ENCODE measurements at places on chromosomes 16 and 17.

- H3K4me1 ChIP-seq = no peaks in the 10 kb centered on the region
- H3K4me3 ChIP-seq = no peak overlapping the region
- no peak overlapping the region for H3K27ac ChIP-seq
Measured at GRCh38 chr17:36889770-36890349, 47.4 kb upstream of the LHX1 start.

DNA sequence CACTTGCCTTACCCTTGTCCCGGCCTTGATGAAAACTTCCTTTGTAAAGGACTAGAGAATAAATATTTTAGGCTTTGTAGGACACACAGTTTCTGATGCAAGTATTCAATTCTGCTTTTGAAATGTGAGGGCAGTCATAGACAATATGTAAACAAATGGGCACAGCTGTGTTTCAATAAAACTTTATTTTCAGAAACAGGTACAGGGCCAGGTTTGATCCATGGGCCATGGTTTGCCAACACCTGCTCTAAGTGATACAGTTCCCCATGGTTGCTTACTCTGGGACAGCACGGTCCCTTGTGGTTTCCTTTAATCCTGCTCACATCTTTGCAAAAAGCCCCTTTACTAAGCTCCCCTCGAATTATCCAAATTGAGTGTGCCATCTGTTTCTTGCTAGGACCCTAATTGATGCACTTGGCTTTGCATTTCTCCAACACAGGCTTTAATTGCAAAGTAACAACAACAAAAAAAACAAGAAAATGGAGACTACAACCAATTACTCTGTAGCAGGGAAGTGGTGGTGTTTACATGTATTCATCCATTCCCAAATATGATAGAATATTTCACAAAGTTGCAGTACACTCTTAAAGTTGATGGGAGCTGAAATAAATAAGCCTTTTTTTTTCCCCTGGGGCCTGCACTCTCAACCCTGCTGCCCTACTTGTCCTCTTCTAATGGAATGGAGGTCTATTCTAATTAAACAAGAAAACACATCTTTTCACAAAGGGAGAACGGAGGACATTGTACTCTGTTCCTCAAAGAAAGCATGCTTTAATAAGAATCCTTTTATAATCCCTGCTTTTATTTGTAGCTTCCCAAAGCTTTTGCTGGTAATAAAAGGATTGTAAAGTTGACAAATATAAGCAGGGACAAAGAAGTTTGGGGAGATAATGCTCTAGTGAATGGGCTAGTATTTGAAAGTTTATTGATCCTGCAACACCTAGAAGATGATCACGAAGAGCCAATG is 37.7 kb upstream of the TOX3 start:
- no peaks in the 10 kb centered on the region for H3K36me3 ChIP-seq
- DNase-seq = no peak
- H3K27ac ChIP-seq = no peak overlapping the region

GRCh38 chr17:82361885-82362633 is 3.0 kb downstream of the TEX19 start:
- peaks cover 5% of the 10 kb centered on the region for H3K27me3 ChIP-seq
- peaks cover 5% of the 10 kb centered on the region for H3K4me1 ChIP-seq

DNA sequence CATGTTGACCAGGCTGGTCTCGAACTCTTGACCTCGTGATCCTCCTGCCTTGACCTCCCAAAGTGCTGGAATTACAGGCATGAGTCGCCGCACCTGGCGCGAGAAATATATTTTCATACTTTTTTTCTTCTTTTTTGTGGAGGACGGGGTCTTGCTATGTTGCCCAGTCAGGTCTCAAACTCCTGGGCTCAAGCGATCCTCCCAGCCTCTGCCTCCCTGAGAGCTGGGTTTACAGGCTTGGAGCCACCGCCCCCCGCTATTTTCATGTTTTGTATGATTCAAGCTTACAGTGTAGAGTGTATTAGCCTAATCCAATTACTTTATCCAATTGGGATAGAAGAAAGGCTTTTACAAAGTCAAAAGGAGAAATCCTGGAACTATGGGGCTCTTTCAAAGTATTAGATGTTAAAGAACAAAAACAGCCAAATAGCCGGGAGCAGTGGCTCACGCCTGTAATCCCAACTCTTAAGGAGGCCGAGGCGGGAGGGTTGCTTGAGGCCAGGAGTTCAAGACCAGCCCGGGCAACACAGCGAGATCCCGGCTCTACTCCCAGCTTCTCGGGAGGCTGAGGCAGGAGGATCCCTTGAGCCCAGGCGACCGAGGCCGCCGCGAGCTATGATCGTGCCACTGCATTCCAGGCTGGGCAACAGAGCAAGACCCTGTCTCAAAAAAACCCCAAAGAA is 1.4 kb upstream of the MAP1LC3B start:
- H3K27ac ChIP-seq = peak overlapping the region; percentile 92
- peaks cover 46% of the 10 kb centered on the region for H3K4me1 ChIP-seq
- H3K27me3 ChIP-seq = no peaks in the 10 kb centered on the region
- H3K4me3 ChIP-seq = peak overlapping the region; percentile 92
- no peak for DNase-seq

DNA sequence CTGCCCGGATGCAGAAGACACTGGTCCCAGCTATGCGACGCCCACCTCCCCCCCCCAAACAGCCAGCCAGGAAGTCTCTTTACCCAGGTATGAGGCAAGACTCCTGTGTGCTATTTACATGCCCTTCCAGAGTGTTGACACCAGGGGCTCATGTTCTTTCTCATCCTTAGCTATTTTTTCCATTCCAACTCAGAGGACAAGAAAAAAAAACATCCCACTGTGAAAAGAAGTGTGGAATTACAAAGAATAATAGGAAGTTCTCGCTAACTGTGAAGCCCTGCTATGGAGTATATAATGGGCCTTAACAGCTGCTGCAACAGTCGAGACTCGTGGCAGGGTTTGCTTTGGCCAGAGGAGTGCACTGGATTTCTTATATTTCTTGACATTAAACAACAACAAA is 584.9 kb downstream of the CDH13 start:
- peaks cover 4% of the 10 kb centered on the region for H3K27me3 ChIP-seq
- no peak overlapping the region for H3K27ac ChIP-seq
- no peaks in the 10 kb centered on the region for H3K36me3 ChIP-seq
- DNase-seq = no peak

DNA sequence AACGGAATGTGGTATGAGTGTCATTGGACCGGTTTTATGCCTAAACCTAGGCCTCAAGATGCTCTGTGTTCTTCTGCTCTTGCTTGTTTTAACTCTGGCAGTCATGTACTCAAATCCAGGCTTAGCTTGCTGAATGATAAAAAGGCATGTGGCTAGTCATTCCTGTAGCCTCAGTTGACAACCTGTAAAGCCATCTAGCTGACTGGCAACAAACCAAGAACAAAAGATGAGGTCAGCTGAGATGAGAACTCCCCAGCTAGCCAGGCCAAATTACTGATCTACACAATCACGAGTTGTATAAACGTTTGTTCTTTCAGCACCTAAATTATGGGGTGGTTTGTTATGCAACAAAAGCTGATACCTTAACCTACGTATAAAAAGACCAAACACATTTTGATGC is 1406.0 kb upstream of the CDH8 start:
- H3K27me3 ChIP-seq = no peaks in the 10 kb centered on the region
- DNase-seq = no peak
- no peaks in the 10 kb centered on the region for H3K36me3 ChIP-seq
- no peaks in the 10 kb centered on the region for H3K4me1 ChIP-seq
- H3K27ac ChIP-seq = no peak overlapping the region
- no peak overlapping the region for H3K4me3 ChIP-seq

DNA sequence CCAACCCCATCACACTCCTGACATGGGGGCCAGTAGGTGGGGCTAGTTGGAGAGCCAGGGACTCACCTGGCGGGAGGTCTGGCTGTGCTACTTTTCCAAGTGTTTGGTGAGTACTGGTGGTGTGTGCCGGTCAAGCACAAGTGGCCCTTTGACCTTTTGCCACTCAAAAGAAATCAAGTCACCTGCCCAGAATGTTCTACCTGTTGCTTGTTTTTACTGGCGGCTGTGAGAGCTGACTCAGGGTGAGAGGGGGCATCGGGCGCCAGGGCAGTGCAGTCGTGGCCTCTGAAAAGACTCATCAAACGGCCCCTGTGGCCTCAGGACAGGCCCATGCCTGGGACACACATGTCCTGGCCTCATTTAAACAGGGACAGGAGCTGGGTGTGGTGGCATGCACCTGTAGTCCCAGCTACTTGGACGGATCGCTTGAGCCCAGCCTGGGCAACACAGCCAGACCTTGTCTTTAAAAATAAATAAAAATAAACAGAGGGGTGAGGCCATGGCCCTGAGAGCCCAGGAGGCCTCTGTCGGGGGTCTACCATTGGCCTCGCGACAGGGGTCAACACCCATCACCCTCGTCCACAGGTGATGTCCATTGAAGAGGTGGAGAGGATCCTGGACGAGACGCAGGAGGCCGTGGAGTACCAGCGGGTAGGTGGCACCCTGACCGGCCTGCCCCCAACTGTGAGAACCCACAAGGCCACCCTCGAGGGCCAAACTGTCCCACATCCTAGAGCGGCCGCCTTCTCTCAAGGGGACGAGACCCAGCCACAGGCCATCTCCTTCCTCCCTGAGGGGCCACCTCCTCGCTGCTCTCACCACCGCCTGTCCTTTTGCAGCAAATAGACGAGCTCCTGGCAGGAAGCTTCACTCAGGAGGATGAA is 5.0 kb downstream of the CHMP6 start:
- no peak overlapping the region for H3K27ac ChIP-seq
- H3K36me3 ChIP-seq = peaks cover 23% of the 10 kb centered on the region
- no peak overlapping the region for H3K4me3 ChIP-seq
- peaks cover 8% of the 10 kb centered on the region for H3K4me1 ChIP-seq
- no peak for DNase-seq

DNA sequence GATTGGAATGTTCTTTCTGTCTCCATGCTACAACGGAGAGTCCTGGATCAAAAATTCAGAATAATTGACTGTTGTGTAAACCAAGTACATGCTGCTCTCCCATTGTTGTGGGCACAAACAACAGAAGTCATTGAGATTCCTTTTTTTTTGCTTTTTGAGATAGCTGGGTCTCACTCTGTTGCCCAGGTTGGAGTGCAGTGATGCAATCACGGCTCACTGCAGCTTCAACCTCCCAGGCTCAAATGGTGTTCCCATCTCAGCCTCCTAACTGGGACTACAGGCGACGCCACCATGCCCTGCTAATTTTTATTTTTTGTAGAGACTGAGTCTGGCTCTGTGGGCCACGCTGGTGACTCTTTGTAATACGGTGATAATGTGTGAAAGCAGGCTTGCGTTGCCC is 24.5 kb downstream of the NDE1 start:
- peaks cover 12% of the 10 kb centered on the region for H3K4me1 ChIP-seq
- peaks cover 32% of the 10 kb centered on the region for H3K36me3 ChIP-seq
- no peak for DNase-seq
- H3K27ac ChIP-seq = peak overlapping the region; percentile 94
- no peaks in the 10 kb centered on the region for H3K27me3 ChIP-seq
- H3K4me3 ChIP-seq = no peak overlapping the region

- peaks cover 16% of the 10 kb centered on the region for H3K4me1 ChIP-seq
- H3K36me3 ChIP-seq = peaks cover 17% of the 10 kb centered on the region
- DNase-seq = no peak
- H3K4me3 ChIP-seq = peak overlapping the region; percentile 88
Measured at GRCh38 chr16:1614456-1615102, 2.4 kb downstream of the CRAMP1 start.

DNA sequence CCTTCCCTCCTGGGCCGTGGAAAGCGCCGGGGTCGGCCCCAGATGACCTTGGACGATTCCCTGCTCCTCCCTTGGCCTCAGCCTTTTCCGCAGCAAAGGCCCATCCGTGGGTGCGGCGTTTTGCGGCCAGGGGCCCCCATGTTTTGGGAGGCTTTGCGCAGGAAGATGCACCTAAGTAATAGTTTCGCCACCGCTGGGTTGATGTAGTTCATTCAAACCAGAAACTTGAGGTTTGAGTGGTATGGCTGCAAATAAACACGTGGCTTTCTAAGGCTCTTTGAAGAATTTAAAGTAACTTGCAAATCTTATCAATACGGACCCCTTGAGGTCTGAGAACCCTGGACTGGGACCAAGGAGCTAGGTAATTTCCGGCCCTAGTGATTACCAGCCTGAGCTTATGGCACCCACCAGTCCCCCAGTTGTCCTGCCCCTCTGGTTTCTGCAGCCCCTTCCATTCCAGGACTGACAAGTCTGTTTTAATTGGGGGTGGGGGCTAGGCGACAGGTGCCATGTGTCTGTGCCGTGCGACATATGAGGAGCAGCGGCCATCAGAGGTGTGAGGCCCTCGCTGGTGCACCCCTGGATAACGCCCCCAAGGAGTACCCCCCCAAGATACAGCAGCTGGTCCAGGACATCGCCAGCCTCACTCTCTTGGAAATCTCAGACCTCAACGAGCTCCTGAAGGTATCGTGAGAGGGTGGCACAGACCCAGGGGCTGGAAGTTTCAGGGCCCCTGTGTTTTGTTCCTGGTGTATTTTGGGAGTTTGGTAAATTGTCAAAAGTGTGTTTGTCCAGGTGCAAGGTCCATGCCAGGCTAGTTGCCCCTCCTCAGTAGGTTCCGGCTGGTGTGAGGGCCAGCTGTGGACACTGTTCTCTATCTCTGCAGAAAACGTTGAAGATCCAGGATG is 834 bp downstream of the MRPL12 start:
- H3K4me1 ChIP-seq = peaks cover 10% of the 10 kb centered on the region
- H3K27ac ChIP-seq = peak overlapping the region; percentile 97
- DNase-seq = no peak
- peak overlapping the region; percentile 69 for H3K4me3 ChIP-seq

DNA sequence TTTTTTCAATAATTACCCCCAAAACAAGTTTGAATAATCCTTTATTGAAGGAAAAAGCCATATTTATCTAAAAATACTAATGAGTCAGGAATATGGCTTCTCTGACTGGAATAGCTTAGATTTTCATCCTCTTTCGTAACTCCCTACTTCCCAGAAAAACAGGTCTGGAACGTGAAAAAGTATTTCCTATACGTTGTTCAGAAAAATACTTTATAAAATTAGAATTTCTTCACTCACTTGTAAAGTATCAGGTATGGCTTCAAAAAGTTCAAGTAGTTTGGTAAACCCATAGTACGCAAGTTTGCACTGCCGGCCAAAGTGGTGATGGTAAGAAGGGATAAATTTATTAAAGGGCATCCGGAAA is 33.7 kb downstream of the MARF1 start:
- H3K27ac ChIP-seq = peak overlapping the region; percentile 38
- no peak overlapping the region for H3K4me3 ChIP-seq
- peaks cover 11% of the 10 kb centered on the region for H3K4me1 ChIP-seq

DNA sequence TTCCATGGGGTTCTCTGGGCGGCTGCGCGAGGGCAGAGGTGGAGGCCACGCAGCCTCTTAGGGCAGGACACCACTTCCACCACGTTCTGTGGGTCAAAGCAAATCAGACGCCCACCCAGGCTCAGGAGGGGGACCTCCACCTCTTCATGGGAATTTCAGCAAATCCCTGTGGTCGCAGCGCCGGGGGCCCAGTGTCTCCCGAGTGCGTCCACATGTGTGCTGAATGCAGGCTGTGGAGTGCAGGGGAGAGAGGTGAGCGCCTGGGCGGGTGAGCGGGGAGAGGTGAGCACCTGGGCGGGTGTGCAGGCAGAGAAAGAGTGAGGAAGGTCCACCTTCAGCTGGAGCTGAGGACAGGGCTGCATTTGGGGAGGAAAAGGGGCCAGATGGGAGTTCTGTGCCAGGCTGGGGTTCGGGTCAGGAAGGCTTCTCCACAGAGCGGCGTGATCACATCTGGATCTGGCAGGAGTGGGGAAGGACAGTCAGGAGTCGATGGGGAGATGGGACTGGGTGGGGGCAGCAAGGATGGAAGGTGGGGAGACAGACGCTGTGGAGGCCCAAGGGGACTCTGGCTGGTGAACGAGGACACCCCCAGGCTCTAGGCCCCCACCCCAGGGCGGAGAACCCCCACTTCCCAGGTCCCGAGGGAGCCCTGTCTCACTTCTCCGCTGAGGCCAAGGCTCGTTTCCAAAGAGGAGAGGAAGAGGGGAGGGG is 36.8 kb upstream of the CBFA2T3 start:
- DNase-seq = no peak
- H3K4me3 ChIP-seq = no peak overlapping the region
- peaks cover 30% of the 10 kb centered on the region for H3K27me3 ChIP-seq
- no peak overlapping the region for H3K27ac ChIP-seq
- no peaks in the 10 kb centered on the region for H3K36me3 ChIP-seq
